Ascending aorta (tissue), 2 donors: ENCODE measurements at places on chromosomes 11 and 22.

GRCh38 chr11:69312453-69313404 lies 18.8 kb downstream of the MYEOV start:
- no peak for DNase-seq
- no peak overlapping the region for H3K4me3 ChIP-seq
- no peak overlapping the region for H3K27ac ChIP-seq
- H3K27me3 ChIP-seq = no peaks in the 10 kb centered on the region
- H3K4me1 ChIP-seq = no peaks in the 10 kb centered on the region

DNA sequence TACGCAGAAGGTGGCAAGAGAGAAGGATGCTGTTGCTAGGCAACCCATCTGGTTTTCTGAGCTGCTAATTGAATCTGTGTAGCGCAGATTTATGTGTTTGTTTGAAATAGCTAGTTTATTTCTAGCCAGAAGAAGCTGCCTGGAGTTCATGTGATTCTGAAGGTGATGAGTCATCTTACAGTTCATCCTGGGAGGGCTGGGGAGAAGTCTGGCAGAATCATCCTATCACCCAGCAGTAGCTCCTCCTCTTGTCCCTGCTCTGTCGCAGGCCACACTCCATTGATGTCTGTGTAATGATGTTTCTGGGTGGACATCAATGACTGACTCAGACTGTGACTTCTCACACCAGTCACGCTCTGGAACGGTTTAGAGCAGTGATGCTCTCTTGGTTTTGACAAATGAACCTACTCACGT lies 4.8 kb upstream of the FBXO7 start:
- H3K27ac ChIP-seq = no peak overlapping the region
- H3K4me3 ChIP-seq = no peak overlapping the region
- no peaks in the 10 kb centered on the region for H3K4me1 ChIP-seq
- no peaks in the 10 kb centered on the region for H3K27me3 ChIP-seq
- DNase-seq = no peak
- H3K36me3 ChIP-seq = no peaks in the 10 kb centered on the region

GRCh38 chr22:43957871-43958270 lies 2.6 kb downstream of the SAMM50 start:
- H3K4me1 ChIP-seq = peaks cover 9% of the 10 kb centered on the region
- DNase-seq = no peak
- no peak overlapping the region for H3K4me3 ChIP-seq
- H3K36me3 ChIP-seq = no peaks in the 10 kb centered on the region

DNA sequence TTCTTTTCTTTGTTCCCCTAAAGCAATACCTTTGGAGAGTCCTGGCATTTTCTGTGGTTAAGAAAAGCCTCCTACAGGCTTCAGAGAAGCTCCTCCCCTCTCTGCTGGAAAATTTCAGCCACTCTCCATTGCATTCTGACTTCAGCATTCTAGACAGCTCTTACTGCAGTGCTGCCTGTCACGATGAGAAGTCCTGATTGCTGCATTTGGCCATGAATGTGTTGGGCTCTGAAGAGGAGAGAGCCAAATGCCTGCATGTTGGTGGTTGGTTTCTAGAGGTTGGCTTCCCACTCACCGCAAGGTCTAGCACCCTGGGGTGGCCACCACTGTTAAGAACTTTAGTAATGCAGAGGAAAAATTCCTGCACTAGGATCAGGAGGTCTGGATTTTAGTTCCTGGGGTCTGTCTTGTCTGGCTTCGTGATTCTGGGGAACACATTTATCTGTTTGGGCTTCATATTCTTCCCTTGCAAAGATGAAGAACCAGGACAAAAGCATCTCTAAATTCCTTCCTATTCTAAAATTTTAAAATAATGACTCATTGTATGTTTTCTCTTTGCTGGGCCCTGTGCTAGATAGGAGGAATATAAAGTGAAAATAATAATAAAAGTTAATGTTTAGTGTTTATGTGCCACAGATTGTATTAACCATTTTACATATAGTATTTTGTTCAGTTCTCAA lies 38.1 kb downstream of the COA4 start:
- no peak overlapping the region for H3K4me3 ChIP-seq
- H3K27me3 ChIP-seq = no peaks in the 10 kb centered on the region
- no peak for DNase-seq
- peaks cover 12% of the 10 kb centered on the region for H3K36me3 ChIP-seq
- H3K27ac ChIP-seq = no peak overlapping the region
- H3K4me1 ChIP-seq = no peaks in the 10 kb centered on the region

DNA sequence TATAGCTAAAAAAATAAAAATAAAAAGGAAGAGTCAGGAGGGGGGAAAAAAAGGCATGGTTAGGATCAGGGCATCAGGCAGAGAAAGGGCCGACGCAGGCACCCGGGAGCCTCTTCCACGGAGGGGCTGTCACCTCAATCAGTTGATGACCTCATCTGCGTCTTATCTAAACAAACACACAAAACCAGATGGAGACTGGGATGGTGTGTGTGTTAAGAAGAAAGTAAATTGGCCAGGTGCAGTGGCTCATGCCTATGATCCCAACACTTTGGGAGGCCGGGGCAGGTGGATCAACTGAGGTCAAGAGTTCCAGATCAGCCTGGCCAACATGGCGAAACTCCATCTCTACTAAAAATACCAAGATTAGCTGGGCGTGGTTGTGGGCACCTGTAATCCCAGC lies 63.6 kb downstream of the DHCR7 start:
- no peak overlapping the region for H3K27ac ChIP-seq
- no peaks in the 10 kb centered on the region for H3K27me3 ChIP-seq
- no peaks in the 10 kb centered on the region for H3K36me3 ChIP-seq

GRCh38 chr22:36775586-36775963 lies 344 bp downstream of the IFT27 start:
- H3K4me3 ChIP-seq = peak overlapping the region; percentile 76
- peak; percentile 69 for DNase-seq
- no peaks in the 10 kb centered on the region for H3K4me1 ChIP-seq
- peak overlapping the region; percentile 79 for H3K27ac ChIP-seq
- no peaks in the 10 kb centered on the region for H3K27me3 ChIP-seq

- H3K27ac ChIP-seq = no peak overlapping the region
- DNase-seq = peak; percentile 74
- no peaks in the 10 kb centered on the region for H3K36me3 ChIP-seq
- H3K4me3 ChIP-seq = no peak overlapping the region
- H3K4me1 ChIP-seq = peaks cover 3% of the 10 kb centered on the region
These were observed 2.9 kb upstream of the SGSM1 start for GRCh38 chr22:24803064-24803542.
